ENCODE measurements at places on chromosomes 16 and 17.

- no peak for DNase-seq
These were observed 25.0 kb downstream of the MPRIP start for GRCh38 chr17:17067257-17067656.

- DNase-seq = no peak
These were observed 7.0 kb downstream of the ZNF319 start for GRCh38 chr16:57993438-57993837.

DNA sequence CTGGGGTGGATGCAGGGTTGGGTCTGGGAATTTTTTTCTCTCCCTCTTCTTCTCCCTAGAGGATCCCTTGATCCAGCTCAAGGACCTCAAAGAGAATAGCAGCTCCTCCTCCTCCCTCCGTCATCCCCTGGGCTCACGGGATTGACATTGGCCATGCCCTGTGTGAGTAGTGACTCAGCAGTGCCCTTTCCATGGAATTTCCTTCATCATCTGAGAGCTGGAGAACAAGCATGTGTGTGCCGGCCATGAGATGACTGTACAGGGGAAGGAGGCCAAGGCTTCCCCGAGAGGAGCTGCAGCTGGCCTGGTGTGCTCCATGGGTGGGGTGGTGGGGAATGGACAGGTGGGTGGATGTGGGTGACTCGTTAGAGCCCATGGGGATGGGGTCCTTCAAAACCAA, 8.9 kb upstream of the WSCD1 start:
- no peak for DNase-seq

DNA sequence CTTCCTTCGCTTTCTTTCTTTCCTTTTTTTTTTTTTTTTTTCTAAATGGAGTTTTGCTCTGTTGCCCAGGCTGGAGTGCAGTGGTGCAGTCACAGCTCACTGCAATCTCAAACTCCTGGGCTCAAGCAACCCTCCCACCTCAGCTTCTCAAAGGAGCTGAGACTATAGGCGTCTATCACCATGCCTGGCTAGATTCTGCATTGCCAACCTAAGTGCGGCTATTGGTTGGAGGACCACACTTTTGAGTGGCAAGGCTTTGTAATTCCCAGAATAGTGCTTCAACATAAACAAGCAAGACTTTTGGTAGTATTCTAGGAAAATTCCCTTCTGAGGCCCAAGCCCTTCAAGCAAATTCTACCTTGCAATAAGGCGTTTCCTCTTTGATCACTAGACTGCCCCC, 107.8 kb downstream of the YPEL2 start:
- no peak for DNase-seq
